Urothelium cell line (cell line): ENCODE measurements at places on chromosomes 5 and 9.
A peak's percentile ranks its signal among the peaks of the same experiment; 100 is the strongest.

- DNase-seq, result peak; percentile 73
These were observed 77.3 kb downstream of the MAMDC2 start for GRCh38 chr9:70120834-70121510.

DNA sequence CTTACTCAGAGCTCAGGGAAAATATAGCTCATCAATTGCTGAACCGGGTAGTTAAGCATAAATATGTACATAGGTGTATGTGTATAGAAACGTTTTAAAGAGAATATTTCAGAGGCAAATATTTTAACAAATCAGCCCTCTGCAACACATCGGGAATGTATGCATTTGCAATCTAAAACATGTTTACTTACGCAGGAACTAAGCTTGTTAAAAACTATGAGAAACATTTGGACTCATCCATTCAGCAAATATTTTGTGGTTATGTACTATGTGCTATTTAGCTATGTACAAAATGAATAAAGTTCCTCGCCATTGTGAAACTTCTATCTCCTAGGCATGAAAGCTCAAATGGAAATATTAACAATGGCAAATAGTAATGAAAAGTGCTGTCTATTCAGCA, 469.9 kb downstream of the ARHGEF28 start:
- DNase-seq, result no peak

- DNase-seq, result no peak
These were observed 261.7 kb downstream of the KIF4B start for GRCh38 chr5:155275222-155275621.

DNA sequence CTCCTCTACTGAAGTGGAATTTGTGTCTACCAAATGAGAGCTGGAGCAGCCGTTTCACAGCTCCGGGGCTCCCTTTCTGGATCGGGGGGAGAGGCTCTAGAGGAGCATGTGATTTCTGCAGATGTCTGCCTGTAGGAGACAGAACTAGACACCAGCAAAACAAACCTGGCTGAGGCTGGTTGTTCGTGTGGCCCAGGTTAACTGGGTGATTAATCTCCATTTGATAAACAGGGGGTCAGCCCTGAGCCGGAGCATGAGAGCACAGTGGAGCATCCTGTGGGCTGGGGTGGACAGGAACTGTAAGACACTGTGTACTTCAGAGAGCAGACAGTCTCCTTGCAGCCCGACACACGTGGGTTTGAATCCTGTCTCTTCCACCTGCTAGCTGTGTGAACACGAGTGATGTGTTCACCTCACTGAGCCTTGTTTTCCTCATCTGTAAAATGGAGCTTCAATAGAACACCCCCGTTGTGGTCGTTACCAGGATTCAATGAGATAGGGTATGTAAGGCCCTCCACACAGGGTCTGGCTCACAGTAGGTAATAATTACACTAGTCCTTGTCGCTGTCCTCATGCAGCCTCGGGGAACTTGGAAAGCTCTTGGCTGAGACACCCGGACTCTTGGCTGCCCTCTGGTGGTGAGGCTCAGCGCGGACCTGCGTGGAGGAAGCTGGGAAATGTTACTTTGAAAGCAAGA, 12.9 kb downstream of the CXCL14 start:
- DNase-seq, result peak; percentile 68

GRCh38 chr9:91214086-91214485, 147.6 kb downstream of the AUH start:
- DNase-seq, result no peak

- DNase-seq, result peak; percentile 21
These were observed 126.1 kb upstream of the PAPPA start for GRCh38 chr9:116027511-116027910.
